ENCODE measurements at places on chromosomes 1 and 21.
A peak's percentile ranks its signal among the peaks of the same experiment; 100 is the strongest.

GRCh38 chr1:212485913-212486618 is 53.3 kb downstream of the NENF start:
- no peak for DNase-seq

GRCh38 chr1:202585590-202585933 is 124.7 kb downstream of the SYT2 start:
- no peak for DNase-seq

GRCh38 chr1:37998913-37999429 is 6.3 kb downstream of the FHL3 start:
- DNase-seq = no peak

DNA sequence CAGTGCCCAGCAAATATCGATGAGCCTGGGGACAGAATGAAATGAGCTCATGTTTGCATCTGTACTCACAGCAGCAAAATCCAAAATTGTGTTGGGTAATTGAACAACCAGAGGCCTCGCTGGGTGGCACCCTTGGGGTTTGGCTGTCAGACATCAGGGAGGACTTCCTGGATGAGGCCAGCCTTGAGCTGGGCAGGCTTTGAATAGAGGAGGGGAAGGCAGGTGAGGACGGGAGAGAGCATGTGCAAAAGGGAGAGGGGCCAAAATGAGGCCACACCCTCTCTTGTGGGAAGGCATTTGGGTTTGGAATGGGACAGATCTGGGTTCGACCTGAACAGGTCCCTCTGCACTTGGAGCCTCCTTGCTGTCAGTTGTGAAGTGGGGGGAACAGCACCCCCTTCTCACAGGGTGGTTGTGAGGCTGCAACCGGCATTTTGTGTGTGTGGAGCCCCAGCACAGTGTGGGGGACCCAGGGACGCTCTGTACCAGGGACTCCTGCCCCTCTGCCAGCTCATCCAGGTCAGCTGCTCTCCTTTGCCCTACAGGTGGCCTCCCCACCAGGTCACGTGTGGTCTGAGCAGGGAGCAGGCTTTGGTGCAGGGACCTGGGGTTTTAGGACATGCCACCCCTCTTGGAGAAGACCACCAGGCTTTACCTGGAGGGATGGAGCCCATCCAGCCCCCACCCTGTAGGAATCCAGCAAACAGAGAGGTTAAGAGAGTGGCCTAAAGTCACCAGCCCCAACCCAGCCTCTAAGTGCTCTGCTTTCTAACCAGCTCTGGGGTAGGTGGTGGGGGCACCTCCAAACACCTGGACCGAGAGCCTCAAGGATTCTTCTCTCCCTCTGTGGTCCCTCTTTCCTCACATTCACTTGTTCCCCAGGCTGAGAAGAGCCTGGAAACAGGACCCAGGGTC is 521.8 kb downstream of the PTPRU start:
- DNase-seq = no peak

DNA sequence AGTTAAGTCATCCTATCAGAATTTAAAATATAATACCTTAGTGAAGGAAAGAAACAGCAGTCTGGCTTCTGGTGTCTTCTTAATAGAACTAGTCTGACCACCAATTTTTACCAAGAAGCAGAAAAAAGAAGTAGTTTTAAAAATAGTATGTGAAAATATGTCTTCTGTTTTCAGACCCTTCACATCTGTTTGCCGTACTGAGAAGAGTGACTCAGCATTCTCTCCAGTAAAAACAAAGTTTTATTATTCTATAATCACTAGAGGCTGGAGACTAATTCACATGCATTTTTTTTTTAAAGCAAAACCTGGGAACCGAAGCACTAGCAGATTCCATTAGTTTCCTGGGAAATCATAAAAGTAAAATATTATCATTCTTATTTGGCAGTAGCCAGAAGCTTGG is 163.8 kb downstream of the COL24A1 start:
- no peak for DNase-seq

- no peak for DNase-seq
These were observed 95.9 kb downstream of the RASAL2 start for GRCh38 chr1:178189814-178190213.

DNA sequence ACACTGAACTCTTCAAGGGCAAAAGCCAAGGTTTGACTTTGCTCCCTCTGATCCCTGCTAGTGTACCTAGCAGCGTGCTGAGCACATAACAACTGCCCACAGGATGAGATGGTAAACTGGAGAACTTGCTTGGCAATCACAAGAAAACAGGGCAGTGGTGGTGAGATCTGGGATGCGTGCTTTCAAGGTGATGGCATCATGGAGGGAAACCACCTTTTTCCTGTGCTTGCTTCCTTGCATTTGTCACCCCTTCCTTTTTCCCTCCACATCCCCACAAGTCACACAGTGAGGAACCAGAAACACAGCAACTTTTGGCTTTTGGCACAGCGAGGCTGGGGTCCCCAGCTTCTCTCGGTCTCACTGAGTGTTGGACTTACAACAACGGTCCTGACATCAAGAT is 31.4 kb upstream of the BECN2 start:
- DNase-seq = no peak

DNA sequence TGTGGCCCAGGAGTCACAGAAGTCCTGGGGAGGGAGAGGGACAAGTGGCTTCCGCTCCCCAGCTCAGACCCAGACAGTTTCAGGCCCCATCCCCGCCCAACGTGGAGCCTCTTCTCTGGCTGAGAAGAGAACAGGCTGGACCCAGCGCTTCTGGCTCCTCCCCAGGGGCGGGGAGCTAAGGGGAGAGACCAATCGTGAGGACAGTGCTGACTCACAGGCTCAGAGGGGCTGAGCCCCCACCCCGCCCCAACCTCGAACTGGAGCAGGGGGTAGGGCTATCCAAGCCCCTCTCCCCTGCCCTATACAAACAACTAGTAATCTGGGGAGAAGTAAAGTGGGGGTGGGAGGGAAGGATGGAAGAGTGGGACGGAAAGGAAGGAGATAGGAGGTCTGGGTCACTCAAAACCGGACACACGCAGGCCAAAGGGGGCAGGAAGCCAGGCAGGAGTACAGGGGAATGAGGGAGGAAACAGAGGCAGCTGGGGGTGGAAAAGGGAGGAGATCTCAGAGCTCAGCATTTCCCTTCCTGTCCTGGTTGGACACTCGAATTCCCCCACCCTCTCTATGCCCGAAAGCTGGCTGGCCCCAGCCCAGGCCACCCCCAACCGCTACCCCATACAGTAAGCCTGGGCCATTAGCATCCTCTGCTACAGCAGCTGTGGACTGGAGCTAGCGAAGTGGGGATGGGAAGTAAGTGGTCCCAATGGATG is at the start of gene SHC1:
TSS of gene SHC1 (minus strand) at position 117 of the 710 bp plus-strand sequence. CDS start 221 bp downstream, outside the sequence.
- DNase-seq = peak; percentile 9

- DNase-seq = no peak
These were observed 136.1 kb downstream of the PRDM2 start for GRCh38 chr1:13836136-13836535.

DNA sequence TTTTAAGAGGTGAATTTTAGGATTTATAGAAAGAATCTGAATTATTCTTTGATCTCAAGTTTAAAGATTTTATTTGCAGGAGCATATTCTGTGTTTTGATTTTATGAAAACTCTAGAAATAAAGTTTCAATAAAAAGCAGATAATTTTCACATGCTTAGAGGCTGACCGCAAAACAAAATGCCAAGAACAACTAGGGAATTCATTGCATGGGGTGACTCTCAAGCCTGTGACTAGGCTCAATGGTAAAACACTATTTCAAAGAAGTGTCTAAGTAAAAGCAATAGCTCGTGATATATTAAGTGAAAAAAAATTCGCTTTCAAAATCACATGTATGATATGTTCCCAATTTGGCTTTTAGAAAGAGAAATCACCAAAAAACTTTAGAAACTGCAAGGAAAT is 49.6 kb downstream of the RPL5 start:
- no peak for DNase-seq

- no peak for DNase-seq
These were observed 18.3 kb downstream of the SPSB1 start for GRCh38 chr1:9311029-9311428.

DNA sequence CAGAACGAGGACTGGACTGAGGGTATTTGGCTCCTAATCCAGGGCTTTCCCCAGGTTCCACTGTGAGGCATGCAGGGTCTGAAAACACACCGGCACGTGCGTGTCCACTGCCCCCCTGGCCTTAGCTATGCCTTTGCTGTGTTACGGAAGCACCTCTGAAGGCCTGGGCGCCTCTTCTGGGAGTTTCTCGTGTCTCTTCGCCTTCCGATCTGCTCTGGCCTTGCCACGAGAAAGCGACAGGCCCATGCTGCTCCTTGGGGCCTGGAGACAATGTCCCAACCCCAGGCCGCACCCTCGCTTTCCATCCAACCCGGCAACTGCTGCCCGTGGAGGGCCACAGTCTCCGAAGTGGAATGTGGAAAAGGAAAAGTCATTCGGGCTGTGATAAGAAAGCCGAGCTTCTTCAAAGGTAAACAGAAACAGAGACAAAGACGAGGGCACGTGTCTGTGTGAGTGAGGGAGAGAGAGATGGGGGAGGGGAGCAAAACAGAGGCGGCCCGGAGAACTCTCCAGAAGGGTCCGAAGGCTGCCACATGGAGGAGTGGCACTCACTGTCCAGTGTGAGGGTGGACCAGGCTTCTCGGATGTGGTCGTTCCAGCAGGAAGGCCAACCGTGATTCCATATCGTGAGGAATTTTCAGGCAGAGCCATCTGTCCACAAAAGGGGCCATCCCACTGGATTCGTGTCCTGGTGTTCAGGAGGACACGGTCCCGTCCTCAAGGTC is 3.4 kb upstream of the UMODL1 start:
- no peak for DNase-seq

DNA sequence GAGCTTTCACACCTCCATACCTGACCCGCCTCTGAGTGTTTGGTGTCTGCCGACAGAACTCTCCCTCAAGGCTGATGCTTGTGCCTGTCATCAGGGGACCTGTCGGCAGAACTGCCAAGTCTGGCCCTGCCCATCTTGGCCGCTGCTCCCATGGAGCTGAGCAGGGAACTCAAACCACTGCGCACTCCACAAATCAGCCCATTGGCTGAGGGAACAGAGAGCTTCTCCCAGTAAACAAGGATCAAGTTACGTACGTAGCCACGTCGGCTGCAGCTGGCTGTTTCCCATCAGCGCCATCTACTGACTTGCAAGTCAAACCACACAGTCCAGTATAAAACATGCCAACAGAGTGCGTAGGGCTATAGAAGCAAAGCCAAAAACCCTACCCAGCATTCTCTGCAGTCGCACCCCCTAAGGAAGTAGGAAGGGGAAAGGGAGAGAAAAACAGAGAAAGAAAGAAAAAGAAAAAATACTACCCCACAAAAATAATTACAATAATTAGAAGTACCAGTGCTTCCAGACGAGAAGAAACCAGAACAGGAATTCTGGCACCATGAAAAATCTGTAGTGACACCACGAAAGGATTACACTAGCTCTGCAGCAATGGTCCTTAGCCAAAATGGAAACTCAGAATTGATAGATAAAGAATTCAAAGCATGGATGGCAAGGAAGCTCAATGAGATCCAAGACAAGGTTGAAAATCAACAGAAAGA is 13.1 kb downstream of the KRTAP13-1 start:
- DNase-seq = no peak

DNA sequence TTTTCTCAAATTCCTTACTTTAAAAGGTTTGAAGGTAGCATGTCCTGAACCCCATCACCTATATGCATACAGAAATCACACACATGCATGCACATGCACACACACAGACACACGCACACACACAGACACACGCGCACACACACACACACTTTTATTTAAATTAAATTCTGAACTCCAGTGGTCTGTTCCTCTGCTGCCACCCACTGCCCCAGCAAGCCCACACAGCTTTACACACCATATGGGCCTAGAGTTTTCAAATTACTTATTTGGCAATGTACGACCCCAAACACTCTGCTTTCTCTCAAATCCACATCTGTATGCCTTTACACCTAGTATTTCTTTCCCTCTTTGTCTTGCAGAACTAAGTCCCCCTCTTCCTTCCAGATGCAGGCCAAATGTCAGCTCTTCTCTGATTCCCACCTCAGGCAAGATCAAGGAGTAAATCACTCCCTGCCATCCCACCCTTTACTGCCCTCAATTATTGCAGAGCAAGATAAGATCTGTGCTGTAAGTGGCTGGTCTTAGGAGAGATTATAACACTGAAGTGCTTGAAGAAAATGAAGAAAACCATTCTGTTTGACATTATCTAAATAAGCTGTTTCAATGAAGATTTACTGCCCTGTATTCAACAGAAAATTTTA is 429.9 kb upstream of the CXADR start:
- no peak for DNase-seq

- no peak for DNase-seq
These were observed 62.6 kb upstream of the C1orf105 start for GRCh38 chr1:172357753-172358385.

DNA sequence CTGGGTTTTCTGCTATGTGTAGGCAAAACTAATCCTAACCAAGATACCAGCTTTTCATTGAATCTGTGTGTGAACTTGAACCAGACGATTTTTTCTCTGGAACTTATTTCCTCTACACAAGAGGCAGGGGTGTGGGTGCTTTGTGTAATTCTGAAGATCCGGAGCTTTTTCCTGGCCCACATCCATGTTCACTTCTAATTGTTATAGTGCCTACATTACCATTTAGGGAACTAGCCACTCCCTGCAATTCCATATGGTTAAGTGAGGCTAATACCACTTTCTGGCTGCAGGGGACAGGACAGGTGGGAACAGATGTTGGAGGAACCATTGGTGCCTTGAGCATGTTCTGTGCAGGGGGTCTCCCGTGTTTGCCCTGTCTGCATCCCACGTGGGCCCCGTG is 83.4 kb upstream of the FMN2 start:
- DNase-seq = no peak

GRCh38 chr21:43758111-43758641 is 17.9 kb downstream of the CSTB start:
- DNase-seq = no peak

GRCh38 chr1:243475966-243476365 is 220.1 kb downstream of the SDCCAG8 start:
- DNase-seq = no peak

GRCh38 chr1:14392161-14392858 is 206.2 kb upstream of the KAZN start:
- no peak for DNase-seq

DNA sequence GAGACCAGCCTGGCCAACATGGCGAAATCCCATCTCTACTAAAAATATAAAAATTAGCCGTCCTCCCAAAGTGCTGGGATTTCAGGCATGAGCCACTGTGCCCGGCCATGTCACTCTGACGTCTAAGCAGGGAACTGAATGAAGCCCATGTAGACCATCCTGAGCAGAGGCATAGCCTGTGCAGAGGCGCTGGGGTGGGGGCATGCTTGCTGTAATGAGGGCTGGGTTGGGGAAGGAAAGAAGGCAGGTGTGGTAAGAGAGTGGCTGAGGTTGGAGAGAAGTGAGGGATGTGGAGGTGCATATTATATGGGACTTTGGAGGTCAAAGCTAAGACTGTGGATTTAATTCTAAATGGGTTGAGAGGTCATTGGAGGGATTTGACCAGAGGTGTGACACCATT is 47.1 kb upstream of the SCMH1 start:
- DNase-seq = no peak

- no peak for DNase-seq
These were observed 242.1 kb downstream of the LTN1 start for GRCh38 chr21:28750565-28750964.

GRCh38 chr1:32178380-32179192 is 889 bp upstream of the TXLNA start:
- DNase-seq = no peak

DNA sequence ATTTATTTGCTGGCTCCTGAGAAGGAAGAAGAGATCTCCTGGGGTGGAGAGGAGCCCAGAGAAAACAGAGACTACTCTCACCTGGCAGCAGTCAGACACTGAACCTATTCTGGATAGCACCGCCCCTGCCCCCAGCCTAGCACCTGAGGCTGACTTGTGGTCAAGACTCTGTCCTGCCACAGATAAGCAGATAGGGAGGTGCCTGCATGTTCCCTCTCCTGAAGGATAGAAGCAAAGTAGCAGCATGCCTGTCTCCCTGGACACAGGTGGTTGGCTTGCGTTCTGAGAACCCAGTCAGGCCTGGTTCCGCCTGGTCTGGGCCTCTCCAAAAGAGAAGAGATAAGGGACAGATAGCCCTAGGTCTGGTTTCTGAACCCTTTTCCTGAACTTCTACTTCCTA is 1.3 kb upstream of the EFNA3 start:
- no peak for DNase-seq

Measured in stimulated activated naive CD4-positive, alpha-beta T cell (primary cell).